ENCODE measurements at places on chromosomes 3 and 15.

GRCh38 chr3:50163572-50164455, 8.7 kb downstream of the SEMA3F start:
- no peak for DNase-seq

DNA sequence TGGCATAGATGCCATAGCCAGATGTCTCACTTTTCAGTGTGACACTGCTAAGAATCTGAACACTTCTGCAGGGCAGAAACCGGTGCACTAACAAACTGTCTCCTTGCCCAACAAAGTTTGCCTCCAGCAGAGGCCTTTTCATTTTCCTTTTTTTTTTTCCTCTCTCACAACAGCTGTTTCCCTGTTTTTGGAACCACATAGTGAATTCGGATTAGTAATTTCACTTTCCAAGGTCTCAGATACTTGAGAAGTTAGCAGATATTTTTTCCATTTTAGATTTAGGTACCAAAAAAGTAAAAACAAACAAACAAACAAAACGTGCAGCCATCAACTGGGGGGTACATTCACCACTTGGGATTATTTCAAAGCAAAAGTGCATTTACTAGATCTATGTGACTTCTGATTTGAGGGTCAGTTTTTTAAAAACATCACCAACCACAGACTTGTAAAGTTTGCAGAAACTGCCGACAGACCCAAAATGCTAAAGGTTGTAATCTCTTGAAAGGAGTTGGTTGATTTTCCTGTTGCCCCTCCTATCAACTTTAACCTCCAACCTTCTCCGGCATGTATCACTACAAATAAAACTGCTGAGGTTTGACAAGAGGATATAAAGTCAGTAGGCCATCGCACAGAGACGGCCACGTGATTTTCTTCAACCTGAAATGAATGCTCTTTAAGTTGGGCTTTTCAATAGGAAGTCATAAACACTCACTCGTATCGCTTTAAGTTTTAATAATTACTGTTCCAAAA, 169.1 kb downstream of the CDIN1 start:
- DNase-seq = no peak

DNA sequence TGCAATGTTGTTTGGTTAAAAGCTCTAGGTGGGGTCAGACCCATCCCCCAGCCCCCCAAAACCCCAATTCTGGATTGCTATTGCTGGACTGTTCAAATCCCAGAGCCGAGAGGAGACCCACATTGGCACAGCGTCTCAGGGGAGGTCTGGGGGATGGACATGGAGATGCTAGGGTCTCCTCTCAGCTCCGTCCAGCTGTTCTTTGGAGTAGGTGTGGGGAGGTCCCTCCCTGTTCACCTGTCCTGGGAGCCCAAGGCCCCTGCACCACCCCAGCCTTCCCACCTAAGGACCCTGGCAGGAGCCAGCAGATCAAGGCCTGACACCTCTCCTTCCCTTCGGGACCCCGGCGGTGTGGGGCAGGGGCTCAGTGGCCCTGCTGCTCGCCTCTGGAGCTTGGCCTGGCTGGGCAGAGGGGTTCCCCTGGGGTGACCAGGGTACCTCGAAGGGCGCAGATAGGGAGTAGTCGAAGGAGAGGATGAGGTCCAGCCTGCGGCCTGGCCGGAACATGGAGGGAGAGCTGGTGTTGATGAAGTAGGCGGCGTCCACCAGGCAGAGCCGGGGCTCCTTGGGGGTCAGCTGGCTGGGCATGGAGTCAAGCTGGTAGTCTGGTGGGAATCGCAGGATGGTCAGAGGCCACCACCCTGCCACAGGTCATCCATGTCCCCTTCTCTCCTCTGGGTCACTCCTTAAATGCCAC, 23.9 kb downstream of the PLA2G4D start:
- DNase-seq = no peak

GRCh38 chr3:52779011-52779836, 1.8 kb downstream of the ITIH1 start:
- DNase-seq = no peak

DNA sequence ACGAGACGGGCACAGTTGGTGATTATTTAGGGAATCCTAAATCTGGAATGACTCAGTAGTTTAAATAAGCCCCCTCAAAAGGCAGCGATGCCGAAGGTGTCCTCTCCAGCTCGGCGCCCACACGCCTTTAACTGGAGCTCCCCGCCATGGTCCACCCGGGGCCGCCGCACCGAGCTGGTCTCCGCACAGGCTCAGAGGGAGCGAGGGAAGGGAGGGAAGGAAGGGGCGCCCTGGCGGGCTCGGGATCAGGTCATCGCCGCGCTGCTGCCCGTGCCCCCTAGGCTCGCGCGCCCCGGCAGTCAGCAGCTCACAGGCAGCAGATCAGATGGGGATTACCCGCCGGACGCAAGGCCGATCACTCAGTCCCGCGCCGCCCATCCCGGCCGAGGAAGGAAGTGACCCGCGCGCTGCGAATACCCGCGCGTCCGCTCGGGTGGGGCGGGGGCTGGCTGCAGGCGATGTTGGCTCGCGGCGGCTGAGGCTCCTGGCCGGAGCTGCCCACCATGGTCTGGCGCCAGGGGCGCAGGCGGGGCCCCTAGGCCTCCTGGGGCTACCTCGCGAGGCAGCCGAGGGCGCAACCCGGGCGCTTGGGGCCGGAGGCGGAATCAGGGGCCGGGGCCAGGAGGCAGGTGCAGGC, 318.0 kb downstream of the FGF12 start:
- no peak for DNase-seq

- no peak for DNase-seq
Measured at GRCh38 chr3:197541756-197542539, 13.8 kb downstream of the BDH1 start.

- no peak for DNase-seq
Measured at GRCh38 chr3:149511040-149511626, 36.6 kb downstream of the TM4SF4 start.

DNA sequence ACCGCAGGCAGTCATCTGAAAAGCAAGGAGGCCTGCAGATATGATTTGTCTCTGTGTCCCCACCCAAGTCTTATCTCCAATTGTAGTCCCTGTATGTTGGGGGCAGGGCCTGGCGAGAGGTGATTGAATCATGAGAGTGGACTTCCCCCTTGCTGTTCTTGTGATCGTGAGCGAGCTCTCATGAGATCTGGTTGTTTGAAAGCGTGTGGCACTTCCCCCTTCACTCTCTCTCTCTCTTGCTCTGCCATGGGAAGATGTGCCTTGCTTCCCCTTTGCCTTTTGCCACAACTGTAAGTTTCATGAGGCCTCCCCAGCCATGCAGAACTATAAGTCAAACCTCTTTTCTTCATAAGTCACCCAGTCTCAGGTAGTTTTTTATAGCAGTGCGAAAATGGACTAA, 83.3 kb downstream of the TMCO5A start:
- DNase-seq = no peak

DNA sequence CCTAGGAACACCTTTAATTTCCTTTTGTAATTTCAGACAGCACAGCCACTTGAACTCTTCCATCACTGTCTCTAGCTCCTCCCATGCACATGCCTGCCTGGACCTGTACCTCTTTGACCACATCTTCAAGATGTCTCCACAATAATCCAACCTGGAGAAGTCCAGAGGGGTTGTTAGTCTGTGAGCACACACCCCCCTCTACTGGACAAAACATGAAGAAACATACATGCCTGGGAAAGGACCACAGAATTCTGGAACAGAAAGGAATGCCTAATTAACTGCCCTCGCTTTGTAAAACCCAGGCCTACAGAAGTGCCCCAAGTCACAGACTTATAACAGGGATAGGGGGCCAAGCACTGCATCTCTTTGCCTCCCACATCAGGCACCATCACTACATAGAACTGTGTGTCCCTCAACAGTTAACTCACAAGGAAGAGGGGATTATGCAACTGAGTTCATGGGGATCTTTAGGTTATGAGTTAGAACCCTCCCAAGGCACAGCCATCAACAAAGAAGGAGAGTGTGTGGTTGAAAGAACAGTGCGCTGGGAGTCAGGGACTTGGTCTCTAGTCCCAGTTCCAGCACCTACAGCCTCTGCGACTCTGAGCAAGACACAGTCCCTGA, 61.7 kb downstream of the FMN1 start:
- no peak for DNase-seq

DNA sequence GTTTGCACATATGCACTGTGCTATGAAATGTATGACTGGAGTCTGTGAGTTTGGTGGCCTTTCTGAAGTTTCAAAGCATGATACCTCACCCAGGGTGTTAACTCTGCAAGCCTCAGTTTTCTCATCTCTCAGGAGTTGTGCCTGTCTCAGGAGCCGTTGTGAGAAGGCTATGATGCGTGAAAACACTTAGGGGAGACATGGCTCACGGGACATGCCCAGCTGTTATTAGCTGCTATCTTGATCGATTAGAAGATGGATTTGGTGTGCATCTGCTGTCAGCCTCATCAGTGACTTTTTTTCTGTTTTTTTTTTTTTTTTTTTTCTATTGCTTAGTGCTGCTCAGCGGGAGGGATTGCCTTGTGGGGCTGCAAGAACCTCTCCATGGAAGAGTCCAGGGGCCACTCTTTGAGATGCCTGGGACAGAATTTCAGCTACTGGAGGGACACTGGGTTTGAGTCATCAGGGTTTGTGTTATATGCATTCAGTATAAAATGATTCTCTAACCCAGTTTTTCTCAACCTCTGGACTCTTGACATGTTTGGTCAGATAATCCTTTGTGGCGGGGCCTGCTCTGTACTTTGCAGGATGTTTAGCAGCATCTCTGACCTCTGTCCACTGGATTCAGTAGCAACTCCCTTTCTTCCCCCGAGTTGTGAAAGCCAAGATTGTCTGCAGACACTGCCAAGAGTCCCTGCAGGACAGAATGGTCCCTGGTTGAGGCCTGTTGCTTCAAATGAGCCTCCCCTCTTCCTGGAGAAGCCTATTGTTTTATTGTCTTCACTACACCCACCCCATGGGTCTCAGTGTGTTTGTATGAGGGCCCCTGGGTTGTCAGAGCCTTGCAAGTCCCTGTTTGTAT, 181.4 kb downstream of the CACNA2D3 start:
- DNase-seq = no peak

DNA sequence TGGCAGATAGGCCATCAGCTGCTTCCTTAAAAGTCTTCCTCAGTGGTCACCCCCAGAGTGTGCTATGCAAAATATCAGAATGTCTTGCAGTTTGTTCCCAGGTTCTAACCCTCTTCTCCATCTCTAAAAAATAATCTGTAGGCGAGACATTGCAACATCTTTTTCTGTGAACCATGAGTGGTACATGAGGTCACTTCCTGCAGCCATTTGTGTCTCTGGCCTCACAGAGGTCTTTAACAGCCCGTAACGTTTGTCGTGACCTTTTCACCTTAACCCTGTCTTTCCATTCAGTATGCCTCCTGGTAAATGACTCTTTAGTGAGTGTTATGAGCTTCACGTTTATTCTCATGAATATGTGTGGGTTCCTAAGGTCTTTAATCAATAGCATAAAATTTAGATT, 145.4 kb downstream of the KLHL25 start:
- DNase-seq = no peak

DNA sequence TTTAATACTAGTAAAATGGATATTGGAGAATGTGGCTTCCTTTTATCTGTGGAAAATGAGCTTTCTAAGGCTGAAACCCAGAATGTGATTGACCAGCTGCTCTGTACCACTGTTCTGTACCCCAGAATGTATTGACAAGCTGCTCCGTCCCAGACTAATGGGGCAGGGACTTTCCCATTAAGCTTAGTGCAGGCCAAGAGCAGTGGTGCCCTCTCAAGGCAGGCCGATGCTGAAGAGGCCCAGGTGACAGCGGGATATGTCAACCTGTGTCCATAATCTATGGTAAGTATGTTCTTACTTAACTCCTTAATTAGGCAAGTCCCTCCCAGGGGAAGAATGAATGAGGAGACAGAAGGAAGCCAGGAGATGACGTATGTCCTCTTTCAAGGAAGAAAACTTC, 31.1 kb downstream of the SGO1 start:
- no peak for DNase-seq

DNA sequence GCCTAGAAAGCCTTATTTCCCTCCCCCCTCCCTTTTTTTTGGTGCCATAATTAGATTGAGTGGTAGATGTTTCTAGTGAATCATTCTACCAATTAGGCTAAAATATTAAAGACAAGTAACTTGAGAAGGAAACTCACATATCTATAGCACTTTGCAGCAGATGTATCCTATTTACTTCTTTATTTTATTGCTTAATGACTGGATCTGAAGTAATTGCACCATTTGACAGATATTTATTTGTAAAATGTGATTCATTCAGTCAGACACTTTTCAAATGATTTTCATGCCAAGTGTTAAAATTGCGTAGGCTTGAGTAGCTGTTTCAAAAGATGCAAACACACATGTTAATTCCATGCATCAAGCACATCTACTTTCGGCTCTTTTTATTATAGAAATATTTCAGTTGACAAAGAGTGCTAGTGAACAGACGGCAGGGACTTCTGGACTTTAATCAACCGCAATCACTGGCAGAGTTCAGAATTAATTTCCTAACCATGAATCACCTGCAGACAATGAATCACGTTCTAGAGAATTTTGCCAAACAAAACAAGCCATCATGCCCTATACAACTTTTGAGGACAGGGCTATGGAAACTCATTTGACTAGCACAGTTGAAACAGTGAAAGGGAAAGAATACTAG, 636.8 kb downstream of the MECOM start:
- no peak for DNase-seq

DNA sequence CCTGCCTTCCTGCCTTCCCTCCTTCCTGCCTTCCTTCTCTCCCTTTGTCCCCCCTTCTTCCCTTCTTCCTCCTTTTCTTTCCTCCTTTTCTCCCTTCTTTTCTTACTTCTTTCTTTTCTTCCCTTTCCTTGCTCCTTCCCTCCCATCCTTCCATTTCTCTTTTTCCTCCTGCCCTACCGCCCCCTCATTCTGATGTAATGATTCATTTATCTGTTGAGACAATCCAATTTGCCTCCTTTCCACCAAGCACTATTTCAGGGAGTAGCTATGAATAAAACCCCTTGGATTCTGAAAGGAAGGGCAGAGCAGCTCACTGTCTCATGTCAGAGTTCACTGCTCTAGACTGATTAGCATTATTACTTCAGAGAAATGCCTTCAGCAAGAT, 462.6 kb downstream of the PDCD6IP start:
- no peak for DNase-seq

GRCh38 chr15:80188251-80188650, 35.5 kb downstream of the FAH start:
- DNase-seq = no peak

- no peak for DNase-seq
Measured at GRCh38 chr15:22240403-22240802, 160.1 kb downstream of the OR4M2 start.

- no peak for DNase-seq
Measured at GRCh38 chr3:5616873-5617272, 429.4 kb downstream of the EDEM1 start.

DNA sequence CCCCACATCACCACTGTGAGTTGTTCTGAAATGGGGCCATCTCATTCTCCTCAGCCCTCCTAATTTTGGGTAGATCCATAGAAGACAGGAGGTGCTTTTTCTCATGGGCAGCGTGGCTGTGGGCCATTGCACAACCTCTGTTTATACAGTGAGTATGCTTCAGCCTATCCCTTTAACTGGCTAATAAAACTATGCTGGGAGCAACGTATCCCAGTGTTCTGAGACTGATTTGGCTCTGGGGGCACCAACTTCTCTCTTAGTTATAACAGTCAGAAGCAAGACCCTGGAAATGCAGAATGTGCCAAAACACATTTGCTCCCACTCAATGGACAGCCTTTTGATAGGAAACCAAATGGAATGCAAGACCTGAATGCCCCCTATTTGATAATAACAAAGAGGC, 97.1 kb upstream of the ICE2 start:
- DNase-seq = no peak

Measured in activated CD8-positive, alpha-beta memory T cell treated with anti-CD3 and anti-CD28 coated beads for 1 hour (primary cell).